ENCODE measurements at places on chromosomes 5 and 9.

DNA sequence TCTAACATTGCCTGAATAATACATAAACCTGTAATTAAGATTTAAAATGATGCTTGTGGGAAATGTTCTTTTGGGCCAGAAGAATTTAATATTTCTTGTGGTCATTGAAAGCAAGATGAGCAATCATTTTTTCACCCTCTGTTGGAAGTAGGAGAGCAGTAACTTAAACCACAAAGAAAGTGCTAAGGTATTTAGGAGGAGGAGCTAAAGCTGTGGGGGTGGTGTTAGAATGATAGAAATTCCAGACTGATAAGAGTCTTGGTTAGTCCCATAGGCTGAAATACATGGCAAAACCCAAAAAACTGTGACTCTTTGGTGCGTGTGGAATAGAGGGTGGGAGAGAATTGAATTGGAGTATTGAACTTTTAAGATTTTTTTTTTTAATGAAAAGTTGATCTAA lies 247.0 kb downstream of the YTHDC2 start:
- DNase-seq: no peak

DNA sequence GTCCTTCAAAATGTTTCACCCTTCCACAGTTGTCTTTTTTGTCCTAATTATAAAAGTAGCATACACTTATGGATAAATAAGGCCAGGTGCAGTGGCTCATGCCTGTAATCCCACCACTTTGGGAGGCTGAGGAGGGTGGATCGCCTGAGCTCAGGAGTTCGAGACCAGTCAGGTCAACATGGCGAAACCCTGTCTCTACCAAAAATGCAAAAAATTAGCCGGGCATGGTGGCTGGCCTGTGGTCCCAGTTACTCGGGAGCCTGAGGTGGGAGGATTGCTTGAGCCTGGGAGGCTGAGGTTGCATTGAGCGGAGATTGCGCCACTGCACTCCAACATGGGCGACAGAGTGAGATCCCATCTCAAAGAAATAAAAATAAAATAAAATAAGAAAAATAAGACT lies 1.6 kb downstream of the C5orf52 start:
- DNase-seq: no peak

DNA sequence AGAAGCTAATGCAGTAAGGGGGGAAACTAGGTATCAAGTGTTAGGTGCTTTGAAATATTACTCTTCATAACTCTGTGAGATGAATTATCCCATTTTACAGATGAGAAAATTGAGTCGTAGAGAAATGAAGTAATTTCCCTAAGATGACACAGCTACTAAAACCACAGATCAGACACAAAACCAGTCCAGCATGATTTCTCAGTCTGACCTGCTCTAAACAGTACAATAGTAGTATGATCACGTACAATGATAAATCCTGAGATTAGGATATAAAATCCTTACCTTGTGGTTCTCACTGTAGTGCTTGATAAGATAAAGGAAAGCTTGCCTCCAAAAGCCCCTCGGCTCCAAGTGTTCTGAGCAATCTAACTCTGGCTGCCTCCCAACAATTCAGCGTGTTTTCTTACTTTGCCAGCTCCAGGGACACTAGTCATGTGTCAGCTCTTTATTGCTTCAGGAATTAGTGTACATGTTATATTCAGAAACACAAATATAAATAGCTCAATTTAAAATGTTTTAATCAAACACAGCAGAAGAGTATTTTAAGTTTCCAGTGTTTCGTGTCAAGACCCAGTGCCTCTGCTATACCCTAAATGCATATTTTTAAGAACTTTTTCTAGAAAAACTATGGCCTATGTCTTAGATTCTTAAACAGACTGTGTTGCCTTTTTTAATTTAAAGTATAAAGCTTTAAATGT lies 243.6 kb downstream of the DENND1A start:
- no peak for DNase-seq

DNA sequence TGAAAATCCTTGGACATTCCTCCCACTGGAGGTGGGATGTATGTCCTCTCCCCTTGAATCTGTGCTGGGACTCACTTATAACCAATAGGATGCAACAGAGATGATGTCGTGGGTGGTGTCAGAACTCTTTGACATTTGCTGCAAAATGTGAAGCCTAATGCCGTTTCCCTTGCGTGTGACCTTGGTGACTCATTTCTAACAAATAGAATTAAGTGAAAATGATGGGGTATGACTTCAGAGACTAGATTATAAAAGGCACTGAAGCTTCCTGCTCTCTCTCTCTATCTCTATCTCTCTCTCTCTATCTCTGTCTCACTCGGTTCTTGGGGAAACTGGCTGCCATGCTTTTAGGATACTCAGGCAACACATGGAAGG lies 126.1 kb upstream of the STC2 start:
- no peak for DNase-seq

DNA sequence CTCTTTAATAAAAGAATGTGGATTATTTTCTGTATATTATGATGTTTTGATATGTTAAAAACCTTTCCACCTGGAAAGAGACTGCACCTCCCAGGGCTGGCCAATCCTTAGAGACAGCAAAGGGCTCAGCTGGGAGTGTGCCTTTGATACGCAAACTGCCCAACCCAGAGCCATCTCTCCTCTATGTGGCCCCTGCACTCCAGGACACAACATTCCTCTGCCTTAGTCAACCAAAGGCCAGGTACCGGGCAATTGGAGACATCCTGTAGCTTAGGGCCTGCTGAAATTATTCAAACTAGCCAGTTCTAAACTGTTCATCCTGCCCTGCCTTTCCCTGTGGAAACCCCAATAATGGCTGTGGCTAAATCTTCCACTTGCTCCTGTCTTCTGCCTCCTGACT lies 5.0 kb upstream of the HSPB3 start:
- DNase-seq: no peak

- no peak for DNase-seq
These were observed 30.5 kb downstream of the PPP3R2 start for GRCh38 chr9:101564252-101564651.

GRCh38 chr5:139710319-139711066 lies 62.3 kb downstream of the CXXC5 start:
- peak; percentile 64 for DNase-seq

DNA sequence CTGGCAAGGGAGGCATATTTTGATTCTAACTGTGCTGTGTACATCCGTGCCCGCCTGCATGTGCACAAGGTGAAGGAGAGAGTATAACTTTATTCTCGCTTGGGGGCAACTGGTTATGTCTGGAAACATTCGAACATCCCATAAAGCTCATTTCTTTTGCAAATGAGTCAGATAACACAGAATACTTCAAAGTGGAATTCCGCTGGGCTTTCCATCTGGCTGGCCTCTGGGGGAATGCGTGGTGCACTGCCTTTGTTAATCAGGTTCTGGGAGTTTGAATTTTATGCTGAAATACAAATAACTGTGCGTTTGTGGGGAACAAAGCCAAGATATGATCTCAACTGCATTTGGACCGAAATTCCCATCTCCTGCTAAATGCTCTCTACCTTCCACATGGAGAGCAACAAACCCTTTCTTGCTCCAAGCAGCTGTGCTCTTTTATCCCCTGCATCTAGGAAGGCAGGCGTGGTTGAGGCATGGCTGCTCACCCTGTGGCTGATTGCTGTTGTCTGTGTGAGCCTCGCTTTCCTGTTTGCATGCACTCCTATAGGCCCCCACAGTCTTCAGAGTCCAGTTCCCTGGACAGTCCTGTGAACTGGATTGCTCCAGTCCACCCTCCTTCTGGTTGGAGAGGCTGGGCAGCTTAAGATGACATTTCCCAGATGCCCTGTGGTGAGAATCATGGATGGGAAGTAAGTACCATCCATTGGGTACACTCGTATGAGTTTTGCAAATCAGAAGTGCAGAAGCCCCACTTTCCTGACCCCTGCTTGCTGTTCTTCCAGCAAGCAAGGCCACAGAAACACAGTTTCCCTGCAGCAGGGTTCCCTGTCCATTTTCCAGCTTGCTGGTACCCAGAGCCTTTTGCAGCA lies 82.9 kb upstream of the ALDH1B1 start:
- no peak for DNase-seq

GRCh38 chr9:98506422-98507054 lies 202.2 kb downstream of the GABBR2 start:
- DNase-seq: no peak

DNA sequence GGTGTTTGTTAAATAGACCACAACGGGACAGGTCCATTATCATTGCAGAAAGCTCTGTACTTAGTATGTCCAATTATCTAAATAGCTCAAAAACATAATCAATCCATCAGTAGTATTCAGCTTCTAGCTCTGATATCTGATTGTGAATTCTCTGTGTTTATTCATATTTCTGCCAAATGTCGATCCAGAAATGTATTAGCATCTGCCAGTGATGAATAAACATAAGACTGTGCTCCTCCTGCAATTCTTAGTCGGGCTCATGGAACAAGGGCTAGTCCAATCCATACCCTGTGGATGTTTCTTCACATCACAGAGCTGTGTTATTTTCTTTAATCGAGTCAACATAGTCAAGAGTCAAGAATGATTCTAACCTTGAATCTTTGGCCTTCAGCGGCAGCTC lies 1612.1 kb upstream of the WWC1 start:
- DNase-seq: no peak

DNA sequence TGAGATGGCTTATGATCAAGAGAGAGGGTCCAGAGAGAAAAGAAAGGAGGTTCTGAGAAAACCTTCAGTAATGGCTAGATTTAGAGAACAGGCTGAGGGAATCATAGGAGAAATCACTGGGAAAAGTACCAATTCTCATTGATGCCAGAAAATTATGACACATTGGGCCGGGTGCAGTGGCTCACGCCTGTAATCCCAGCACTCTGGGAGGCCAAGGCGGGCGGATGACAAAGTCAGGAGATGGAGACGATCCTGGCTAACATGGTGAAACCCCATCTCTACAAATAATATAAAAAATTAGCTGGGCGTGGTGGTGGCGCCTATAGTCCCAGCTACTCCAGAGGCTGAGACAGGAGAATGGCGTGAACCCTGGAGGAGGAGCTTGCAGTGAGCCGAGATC lies 29.5 kb upstream of the PLIN2 start:
- no peak for DNase-seq

- no peak for DNase-seq
These were observed 20.6 kb downstream of the LIX1 start for GRCh38 chr5:97121848-97122247.

GRCh38 chr9:127910613-127911205 lies 6.1 kb downstream of the ST6GALNAC4 start:
- DNase-seq: no peak

DNA sequence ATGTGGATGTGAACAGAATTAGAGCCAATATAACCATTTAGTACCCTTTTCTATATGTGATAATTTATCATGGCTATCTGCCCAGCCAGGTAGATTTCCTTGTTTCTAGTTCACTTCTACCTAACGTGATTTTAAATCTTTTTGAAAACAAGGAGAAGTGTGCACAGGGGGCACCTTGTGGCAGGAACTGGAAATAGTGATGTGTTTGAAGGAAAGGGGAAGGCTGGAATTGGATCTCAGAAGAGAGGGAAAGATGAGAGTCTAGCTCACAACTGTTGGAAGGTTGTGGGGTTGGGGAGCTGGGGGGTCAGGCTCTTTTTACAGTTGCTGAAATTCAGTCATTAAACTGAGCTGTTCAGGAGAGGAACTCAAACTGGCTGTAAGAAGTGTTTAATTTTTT lies 219.5 kb downstream of the KCTD16 start:
- DNase-seq: no peak

Data from endothelial cell (in vitro differentiated cells).